NCI-H446 treated with DMSO at 0.1 percent for 48 hours (cell line): ENCODE measurements at places on chromosomes 13 and 19.

- no peak for DNase-seq
These were observed 18.3 kb downstream of the PRKCSH start for GRCh38 chr19:11453468-11454341.

DNA sequence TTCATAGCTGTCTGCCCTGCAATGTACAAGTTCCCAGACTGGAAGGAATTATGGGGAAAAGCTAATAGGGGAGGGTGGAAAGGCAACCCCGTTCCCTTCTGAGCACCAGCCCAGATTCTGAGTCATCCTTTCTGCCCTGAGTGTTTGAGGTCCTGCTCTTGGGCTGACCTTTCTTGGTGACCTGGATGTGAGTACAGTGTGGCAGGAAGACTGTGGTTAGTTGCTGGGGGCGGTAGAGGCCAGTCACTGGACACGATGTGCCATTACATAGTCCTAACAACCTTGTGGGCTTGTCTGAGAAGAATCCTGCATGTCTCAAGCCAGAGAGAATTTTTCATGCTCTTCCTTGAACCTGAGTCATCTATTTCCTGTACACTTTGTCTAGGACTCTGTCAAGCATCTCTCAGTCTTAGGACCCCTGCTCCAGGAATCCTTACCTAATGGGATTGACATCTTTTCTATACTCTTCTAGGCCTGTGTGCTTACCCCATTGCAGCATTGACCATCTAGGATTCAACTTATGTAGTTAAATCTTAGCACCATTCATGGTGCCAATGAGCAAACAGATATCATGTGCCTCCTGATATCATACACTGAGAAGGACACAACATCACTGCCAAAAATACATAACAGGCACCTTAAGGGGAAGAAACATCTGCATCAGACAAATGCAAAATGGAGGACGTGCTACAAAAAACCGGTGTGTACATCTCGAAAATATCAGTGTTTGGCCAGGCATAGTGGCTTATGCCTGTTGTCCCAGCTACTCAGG lies 8.1 kb upstream of the ANGPTL4 start:
- no peak for DNase-seq

DNA sequence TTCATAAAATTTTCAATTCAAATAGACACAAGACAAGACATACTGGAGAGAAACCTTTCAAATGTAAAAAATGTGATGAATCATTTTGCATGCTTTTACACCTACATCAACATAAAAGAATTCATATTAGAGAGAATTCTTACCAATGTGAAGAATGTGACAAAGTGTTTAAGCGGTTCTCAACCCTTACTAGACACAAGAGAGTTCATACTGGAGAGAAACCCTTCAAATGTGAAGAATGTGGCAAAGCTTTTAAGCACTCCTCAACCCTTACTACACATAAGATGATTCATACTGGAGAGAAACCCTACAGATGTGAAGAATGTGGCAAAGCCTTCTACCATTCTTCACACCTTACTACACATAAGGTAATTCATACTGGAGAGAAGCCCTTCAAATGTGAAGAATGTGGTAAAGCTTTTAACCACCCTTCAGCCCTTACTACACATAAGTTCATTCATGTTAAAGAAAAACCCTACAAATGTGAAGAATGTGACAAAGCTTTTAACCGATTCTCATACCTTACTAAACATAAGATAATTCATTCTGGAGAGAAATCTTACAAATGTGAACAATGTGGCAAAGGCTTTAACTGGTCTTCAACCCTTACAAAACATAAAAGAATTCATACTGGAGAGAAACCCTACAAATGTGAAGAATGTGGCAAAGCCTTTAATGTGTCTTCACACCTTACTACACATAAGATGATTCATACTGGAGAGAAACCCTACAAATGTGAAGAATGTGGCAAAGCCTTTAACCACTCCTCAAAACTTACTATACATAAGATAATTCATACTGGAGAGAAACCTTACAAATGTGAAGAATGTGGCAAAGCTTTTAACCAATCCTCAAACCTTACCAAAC lies 24.6 kb upstream of the ZNF431 start:
- DNase-seq = no peak

- DNase-seq = no peak
These were observed 55.6 kb downstream of the ING1 start for GRCh38 chr13:110769097-110769496.

DNA sequence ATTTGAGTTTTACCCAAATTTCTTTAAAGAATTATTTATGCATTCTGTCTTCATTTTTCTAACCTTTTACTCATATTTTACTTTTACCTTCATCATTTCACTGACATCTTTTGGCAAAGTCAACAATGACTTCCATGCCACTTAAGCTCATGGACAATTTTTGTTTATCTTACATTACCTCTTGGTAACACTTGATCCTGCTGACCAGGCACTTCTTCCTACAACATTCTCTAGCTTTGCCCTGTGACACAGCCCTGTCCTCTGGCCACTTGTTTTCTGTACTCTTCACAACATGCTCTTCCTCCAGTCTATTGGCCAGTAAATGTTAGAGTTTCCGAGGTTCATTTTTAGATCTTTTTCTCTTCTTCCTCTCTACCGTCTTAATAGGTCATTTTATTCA lies 377.2 kb downstream of the SUCLA2 start:
- DNase-seq = no peak

- DNase-seq = no peak
These were observed 12.8 kb upstream of the ZNF554 start for GRCh38 chr19:2806736-2807378.

- no peak for DNase-seq
These were observed 101.1 kb upstream of the FRY start for GRCh38 chr13:31930490-31930889.

- no peak for DNase-seq
These were observed 126.0 kb downstream of the PCCA start for GRCh38 chr13:100214886-100215285.

DNA sequence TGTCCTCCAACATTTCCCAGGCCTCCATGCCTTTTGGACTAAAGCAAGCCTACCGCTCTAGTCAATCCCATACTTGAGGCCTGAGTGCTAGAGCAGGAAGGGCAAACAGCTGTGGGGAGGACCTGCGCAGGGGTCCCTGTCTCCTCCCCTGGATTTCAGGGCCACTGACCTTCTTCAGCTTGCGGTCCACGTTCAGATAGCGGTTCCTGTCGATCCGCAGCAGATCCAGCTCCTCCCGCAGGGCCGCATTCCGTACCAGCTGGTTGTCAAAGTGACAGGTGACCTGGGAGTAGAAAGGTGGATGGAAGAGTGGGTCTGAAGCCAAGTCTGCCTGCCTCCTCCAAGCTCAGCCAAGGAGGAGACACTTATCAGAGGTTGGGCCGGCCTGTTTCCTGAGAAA lies 14.0 kb upstream of the EMP3 start:
- DNase-seq = no peak

DNA sequence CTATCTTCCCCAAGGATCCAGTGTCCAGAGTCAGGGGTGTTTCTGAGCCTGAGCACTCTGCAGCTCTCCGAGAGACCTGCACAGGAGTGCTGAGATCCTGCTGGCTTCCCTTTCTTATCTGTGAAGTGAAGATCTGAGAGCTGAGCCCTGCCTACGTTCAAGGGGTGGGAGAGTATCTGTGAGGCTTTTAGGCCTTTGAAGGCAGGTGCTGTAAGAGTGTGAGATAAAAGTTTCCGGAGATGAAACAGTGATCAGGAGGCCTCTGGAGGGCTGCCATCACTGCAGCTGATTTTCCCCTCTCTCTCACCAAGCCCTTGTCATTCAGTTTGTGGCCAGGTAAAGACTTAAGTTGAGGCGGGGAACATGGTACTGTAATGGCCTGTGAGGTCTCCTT lies 83.1 kb downstream of the AKAP11 start:
- no peak for DNase-seq

GRCh38 chr13:28333204-28333881 lies 161.6 kb downstream of the FLT1 start:
- no peak for DNase-seq

GRCh38 chr13:26929971-26930730 lies 169.6 kb upstream of the GPR12 start:
- DNase-seq = peak; percentile 45

DNA sequence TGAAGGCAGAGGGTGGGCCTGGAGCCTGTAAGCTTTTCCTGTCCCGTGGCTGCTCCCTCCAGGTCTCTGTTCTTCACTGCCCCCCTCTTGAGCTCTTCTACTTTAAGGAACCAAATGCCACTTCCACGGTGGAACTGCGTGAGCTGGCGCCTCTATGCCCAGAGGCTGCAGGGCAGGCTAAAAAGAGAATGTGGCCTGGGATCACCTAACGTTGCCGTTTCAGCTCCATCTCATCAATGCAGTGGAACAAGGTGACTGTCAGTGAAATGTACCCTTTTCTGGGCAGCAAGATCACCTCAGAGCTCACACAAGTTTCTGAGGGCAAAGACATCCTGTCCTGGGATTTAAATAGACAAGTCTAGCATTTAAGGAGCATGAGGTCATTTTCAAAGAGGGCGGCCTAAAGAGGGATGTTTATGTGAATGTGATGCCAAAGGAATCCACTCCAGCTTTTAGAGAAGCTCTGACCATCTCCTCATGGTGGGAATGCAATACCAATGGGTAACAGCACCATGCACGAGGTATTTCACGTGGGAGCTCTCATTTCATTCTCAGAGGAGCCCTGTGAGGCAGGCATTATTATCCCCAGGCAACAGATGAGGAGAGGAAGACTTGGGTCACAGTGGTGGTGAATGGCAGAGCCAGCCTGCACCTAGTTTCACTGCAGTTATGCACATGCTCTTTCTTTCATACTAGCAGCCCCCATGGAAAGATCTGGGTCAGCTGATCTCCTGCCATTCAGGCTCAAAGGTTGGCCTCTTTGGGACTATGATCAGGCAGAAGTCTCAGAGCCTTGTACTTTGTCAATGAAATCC lies 39.3 kb downstream of the RGCC start:
- DNase-seq = no peak

DNA sequence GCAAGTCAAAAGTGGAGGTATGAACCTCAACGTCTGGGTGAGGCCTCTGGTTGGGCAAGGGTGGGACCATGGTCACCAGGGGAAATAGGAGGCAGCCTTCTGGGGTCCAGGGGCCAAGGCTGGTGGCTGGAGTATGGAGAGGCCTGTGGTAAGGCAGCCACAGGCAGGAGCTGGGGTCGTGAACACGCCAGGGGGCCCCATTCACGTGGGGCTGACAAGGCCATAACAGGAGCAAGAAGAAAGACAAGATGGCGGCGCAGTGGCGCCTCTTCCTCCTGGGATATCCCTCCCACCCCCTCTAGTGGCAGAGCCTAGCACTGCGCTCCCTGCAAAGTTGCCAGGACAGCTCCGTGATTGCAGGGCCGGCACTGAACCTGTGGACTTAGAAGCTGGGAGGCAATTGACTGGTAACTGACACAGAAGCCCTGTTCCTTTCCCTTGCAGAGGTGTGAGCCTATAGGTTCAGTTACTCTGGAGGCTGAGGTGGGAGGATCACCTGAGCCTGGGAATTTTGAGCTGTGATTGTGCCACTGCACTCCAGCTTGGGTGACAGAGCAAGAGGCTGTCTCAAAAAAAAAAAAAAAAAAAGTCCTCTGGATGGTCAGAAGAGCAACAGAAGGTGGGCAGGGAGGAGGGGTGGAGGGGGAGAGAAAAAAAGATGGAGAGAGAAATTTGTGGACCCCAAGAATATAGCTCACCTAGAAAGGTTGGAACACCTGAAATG lies 19.7 kb upstream of the EDDM13 start:
- peak; percentile 9 for DNase-seq
